ENCODE measurements at places on chromosomes 13 and 19.

GRCh38 chr13:19713186-19713965 lies 69.4 kb downstream of the PSPC1 start:
- DNase-seq = no peak

DNA sequence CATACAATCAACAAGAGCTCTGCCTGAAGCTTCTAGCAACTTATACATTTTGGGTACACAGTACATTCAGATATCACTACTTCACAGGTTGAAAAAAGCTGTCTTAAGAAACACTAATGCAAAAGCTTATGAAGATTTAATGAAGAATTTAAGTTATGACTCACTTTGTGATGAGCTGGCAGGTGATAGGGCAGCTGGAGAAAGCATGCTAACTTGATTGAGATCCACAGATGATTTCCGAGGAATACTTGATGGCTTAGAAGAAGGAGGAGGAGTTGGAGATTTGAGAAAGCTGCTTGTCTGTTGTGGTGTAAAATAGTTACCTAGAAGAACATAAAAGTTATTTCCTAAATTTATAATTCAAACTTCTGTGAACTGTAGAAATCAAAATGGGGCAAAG lies 23.3 kb downstream of the EXOSC8 start:
- DNase-seq = no peak

DNA sequence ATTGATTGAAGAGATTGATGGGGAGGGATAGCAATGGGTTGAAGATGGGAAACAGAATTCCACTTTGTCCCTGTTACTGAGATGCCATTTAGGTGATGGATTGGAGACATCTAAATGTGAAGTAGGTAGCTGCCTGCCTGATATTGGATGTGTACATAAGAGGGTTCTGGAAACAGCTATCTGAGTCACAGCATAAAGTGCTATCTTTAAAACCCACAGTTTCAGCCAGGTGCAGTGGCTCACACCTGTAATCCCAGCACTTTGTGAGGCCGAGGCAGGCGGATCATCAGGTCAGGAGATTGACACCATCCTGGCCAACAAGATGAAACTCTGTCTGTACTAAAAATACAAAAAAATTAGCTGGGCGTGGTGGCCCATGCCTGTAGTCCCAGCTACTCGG lies 72.6 kb downstream of the DNAJC3 start:
- no peak for DNase-seq

- no peak for DNase-seq
Measured at GRCh38 chr13:97474349-97474980, 40.5 kb downstream of the RAP2A start.

DNA sequence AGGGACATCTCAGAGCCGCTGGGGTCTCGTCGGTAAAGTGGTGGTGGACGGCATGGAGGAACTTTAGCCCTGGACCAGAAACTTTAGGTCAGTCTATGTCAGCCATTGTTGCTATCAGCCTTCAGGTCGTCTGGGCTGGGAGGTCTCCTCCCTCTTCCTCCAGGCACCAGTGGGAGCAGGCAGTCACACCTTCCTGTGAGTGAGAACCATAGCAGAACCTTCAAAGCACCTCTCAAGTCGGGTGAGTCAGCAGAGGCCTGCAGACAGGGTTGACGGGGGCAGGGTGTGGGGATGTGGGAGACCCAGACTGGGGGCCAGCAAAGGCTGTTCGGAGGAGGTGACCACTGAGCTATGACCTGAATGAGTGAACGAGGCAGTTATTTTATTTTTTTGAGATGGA lies 15.4 kb upstream of the SBNO2 start:
- DNase-seq = peak; percentile 50

GRCh38 chr13:49279885-49280284 lies 32.2 kb downstream of the CDADC1 start:
- DNase-seq = no peak

DNA sequence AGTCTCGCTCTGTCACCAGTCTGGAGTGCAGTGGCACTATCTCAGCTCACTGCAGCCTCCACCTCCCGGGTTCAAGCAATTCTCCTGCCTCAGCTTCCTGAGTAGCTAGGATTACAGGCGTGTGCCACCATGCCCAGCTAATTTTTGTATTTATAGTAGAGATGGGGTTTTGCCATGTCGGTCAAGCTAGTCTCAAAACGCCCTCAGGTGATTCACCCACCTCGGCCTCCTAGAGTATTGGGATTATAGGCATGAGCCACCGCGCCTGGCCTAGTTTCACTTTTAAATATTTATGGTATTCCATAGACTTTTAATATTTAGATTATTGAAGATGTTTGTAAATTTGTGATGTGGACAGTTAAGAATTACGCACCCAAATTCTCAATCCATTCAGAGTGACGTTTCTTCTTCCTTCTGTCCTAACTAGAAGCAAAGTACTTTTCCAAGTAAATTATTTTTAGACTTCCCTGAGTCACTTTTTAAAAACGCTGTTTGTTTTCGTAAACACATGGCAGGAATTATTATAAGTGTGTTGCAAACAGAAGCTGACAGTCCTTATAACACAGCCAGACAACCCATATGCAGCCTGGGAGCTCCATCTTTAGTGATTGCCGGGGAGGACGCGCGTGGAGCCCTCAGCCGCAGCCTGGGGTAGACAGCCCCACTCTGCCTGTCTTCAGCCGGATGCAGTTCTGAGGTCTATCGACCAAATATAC lies 131.7 kb downstream of the ATP11A start:
- no peak for DNase-seq

GRCh38 chr13:93818345-93818744 lies 591.7 kb downstream of the GPC6 start:
- DNase-seq = no peak

DNA sequence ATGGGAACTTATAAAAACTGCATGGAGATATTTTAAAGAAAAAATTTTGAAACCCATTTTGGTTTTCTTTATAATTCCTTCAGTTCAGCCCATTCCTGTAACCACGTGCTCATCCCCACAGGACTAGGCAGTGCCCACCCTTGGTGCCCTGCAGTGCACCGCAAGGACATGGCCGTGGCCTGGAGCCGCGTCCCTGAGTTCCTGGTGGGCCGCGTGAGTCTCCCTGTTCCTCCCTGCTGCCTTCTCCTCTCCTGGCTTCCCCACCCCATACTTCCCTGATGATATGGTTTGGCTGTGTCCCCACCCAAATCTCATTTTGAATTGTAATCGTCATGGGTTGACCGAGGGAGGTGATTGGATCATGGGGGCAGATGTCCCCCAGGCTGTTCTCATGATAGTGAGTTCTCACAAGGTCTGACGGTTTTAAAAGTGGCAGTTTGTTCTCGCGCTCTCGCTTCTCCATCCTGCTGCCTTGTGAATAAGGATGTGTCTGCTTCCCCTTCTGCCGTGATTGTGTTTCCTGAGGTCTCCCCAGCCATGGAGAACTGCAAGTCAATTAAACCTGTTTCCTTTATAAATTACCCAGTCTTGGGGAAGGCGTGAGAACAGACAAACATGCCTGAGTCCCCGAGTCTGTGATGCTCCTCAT lies 31.6 kb upstream of the TFDP1 start:
- DNase-seq = no peak

- no peak for DNase-seq
Measured at GRCh38 chr13:60772726-60773125, 375.7 kb downstream of the TDRD3 start.
